ENCODE measurements at places on chromosomes 3 and 15.
A peak's percentile ranks its signal among the peaks of the same experiment; 100 is the strongest.

GRCh38 chr3:133152681-133153220, 114.6 kb downstream of the TMEM108 start:
- DNase-seq, result no peak

DNA sequence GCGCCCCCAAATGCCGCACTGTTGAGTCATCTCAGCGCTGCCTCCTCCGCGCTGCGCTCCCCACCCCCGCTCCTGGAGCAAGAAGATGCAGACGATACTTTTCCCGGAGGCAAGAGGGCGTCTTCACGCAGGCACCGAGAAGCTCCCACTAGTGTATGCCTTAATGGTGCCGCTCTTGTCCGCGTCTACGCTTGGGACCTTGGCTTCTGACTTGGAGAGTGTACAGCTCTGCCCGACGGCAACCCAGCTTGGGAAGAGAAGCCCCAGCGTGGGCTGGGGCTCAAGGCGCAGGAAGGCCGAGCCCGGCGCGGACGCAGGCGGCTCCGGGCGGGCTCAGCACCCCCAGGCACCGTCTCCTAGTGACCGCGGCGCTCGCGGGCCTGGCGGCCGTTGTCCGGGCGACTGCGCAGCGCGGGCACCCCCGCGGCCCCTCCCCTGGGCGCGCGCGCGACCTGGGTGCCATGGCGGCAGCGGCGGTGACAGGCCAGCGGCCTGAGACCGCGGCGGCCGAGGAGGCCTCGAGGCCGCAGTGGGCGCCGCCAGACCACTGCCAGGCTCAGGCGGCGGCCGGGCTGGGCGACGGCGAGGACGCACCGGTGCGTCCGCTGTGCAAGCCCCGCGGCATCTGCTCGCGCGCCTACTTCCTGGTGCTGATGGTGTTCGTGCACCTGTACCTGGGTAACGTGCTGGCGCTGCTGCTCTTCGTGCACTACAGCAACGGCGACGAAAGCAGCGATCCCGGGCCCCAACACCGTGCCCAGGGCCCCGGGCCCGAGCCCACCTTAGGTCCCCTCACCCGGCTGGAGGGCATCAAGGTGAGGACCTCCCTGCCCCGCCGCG, at the start of gene P4HTM:
Gene P4HTM (plus strand): TSS at position 446 of the 840 bp plus-strand sequence. CDS start 16 bp downstream, at position 462.
- DNase-seq, result peak; percentile 91

DNA sequence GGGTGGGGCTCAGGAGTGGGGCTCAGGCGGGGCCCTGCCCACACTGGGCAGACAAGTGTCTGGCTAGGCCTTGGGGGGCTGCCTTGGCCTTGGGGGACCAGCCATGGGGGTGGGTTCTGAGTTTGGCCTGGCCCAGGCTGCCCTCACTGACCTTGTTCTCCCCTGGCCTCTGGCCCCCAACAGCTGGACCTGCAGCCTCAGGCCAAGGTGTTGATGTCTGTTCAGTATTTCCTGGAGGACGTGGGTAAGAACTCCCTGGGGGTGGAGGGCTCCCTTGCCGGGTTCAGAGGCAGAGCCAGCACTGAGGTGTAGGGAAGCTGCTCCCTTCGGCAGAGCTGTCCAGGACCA, 20.0 kb downstream of the PRKCD start:
- DNase-seq, result no peak

- DNase-seq, result peak; percentile 75
Observed at GRCh38 chr3:183427876-183428446, 458 bp downstream of the MCF2L2 start.

DNA sequence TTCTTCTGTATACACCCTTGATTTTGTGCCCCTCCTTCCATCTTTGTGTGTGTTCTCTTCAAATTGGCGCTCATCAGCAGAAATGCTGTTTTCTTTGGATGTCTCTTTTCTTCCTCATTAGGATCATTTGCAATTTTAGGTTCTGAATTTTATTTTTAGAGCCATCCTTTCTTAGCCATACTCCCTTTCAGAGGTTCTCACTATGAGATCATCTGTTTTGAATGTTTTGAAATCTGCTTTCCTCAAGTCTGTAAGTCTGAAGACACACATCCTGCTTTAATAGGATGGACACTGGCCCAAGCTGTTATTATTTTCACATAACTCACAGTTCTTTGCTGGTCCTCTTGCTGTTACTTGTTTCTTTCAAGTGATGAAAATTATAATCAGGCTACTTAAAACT, 124.8 kb downstream of the BDH1 start:
- DNase-seq, result no peak
